ENCODE measurements at places on chromosomes 1 and 21.
A peak's percentile ranks its signal among the peaks of the same experiment; 100 is the strongest.

GRCh38 chr1:81430955-81431623 is 369.6 kb upstream of the ADGRL2 start:
- no peak for DNase-seq

- DNase-seq, result no peak
These were observed 97.7 kb downstream of the AJAP1 start for GRCh38 chr1:4752059-4752458.

GRCh38 chr1:183180218-183180617 is 5.8 kb upstream of the LAMC2 start:
- peak; percentile 58 for DNase-seq

- DNase-seq, result no peak
These were observed 56.3 kb upstream of the DIP2A start for GRCh38 chr21:46402421-46402820.

GRCh38 chr1:53454019-53454418 is 5.2 kb upstream of the DMRTB1 start:
- no peak for DNase-seq

DNA sequence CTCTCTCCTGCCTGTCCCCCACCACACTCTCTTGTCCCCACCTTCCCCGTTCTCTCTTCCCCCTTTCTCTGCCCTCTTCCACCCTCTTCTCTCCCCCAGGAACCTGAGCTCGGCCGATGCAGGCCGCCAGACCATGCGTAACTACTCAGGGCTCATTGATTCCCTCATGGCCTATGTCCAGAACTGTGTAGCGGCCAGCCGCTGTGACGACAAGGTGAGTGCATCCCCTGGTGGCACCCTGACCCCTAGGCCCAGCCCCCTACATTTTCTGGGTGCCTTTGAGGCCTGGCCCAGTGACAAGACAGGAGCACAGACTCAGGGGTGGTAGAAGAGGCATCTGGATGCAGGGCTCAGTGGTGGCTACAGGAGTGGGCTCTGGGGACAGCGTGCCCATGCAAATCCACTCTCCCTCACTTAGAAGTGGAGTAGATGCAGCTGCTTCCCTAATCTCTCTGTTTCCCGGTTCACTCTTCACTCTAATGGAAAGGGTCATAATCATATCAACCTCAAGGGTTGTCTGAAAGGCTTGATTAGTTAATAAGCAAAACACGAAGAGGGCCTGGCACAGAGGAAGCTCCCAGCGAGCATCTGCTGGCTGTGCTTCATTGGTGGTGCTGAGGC is 37.0 kb downstream of the PKP1 start:
- DNase-seq, result no peak

- DNase-seq, result no peak
These were observed 53.9 kb downstream of the SELENOF start for GRCh38 chr1:86860020-86860419.

- DNase-seq, result no peak
These were observed 233.0 kb upstream of the IRF2BP2 start for GRCh38 chr1:234842726-234843641.

DNA sequence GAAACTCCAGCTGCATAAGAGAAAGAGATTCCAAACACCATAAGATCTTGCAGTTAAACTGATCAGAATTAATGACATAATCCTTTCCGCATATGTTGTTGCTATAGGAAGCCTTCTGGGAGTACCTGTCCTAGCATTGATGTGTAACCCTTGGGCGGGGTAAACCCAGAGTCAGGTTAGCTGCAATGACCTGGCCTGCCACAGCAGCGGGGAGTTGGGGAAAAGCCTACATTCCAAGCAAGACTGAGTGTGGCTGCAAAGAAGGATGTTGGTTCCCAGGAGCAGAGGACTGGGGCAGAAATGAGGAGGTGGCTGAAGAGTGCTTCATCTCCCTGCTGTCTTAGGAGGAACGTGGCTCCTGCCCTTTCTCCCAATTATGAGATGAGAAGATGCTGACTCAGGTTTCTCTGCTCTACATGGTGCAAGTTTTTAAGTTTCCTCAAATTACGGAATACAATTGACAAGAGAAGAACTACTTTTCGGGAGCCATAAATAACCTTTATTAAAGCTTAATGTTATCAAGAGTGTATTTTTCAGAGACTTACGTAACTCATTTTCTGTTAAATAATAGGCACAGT is 142.1 kb downstream of the RYR2 start:
- DNase-seq, result no peak

DNA sequence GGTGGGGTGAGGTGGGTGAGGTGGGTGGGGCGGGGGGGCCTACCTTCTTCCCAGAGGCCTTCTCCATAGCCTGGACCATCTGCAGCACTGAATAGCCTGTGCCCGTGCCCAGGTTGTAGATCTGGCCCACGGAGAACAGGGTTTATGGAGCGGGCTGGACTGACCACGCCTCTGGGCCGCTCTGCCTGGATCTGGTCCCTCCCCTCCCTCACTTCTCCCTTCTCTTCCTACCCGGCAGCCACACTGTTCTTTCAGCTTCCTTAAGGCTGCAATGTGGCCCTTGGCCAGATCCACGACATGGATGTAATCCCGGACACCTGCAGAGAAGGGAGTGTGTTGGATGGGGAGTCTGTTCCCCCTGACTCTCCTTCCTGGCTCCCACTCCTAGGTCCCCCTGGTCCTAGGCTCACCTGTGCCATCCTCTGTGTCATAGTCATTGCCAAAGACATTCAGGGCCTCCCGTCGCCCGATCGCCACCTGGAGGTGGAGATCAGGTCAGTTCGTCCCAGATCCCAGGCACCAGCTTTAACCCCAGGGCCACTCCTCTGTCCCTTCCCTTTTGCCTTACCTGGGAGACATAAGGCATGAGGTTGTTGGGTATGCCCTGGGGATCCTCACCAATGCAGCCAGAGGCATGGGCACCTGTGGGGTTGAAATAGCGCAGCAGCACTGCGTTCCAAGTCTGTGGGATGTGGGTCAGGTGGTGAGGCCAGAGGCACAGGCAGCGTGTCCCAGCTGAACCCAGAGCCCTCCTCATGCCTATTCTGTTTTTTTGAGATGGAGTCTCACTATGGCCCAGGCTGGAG is 3.9 kb downstream of the GALE start:
- no peak for DNase-seq

DNA sequence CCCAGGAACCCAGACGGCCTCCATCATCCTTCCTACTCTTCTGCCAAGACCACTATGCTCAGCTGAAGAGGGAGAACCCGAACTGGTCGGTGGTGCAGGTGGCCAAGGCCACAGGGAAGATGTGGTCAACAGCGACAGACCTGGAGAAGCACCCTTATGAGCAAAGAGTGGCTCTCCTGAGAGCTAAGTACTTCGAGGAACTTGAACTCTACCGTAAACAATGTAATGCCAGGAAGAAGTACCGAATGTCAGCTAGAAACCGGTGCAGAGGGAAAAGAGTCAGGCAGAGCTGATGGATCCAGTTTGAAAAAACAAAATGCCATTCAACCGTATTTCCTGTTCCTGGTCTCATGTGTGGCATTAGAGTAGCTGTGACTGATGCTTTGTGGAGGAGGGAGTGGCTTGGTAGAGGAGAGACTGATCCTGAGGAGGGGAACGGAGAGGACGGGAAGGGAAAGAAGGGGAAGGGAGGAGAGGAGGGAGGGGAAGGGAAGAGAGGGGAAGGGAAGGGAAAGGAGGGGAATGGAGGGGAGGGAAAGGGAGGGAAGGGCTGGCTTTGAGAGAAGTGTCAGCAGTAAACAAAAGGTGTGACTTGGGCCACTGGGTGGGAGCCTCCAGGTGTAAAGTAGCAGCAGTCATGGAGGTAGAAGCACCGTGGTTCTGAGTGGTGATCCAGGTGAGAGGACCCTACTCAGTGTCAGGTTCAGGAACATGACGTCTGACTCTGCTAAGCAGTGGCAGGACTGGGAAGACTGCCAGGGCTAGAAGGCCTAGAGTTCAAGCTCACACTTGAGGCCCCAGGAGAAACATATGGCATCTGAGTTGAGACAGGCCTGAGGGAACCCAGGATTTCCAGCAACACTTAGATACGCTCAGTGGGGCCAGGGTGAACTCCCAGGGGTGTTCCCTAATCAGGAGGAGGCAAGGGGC is 846 bp downstream of the HMGB4 start:
- no peak for DNase-seq

DNA sequence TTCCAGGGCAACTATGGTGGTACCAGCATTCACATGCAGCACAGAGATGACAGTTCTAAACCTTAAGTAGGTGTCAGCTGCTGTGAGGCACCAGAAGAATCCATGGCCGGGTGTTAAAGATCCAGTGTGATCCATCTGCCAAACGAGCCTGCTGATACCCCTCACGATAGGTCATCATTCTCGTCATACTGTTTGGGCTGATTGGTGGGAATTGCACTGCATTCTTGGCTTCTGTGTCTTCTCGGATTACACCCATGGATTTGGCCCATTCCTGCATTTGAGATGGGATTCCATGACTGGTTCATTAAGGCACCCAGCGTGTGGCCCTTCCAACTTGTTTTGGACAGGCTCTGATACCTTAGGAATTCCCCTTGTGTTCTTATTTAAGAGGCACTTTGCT is 55.2 kb downstream of the ST6GALNAC3 start:
- DNase-seq, result no peak

- DNase-seq, result no peak
These were observed at the start of gene MAP1LC3C for GRCh38 chr1:241999026-241999425. Gene MAP1LC3C (minus strand): TSS chr1:241999098. CDS start chr1:241999008, 90 bp downstream.

- DNase-seq, result no peak
These were observed 43.3 kb downstream of the POU2F1 start for GRCh38 chr1:167263819-167264464.

- no peak for DNase-seq
These were observed 226.5 kb upstream of the CAMK1G start for GRCh38 chr1:209356976-209357377.

GRCh38 chr1:56627019-56627635 is 18.0 kb upstream of the PRKAA2 start:
- no peak for DNase-seq

GRCh38 chr1:62011006-62011405 is 183.6 kb upstream of the L1TD1 start:
- DNase-seq, result no peak

DNA sequence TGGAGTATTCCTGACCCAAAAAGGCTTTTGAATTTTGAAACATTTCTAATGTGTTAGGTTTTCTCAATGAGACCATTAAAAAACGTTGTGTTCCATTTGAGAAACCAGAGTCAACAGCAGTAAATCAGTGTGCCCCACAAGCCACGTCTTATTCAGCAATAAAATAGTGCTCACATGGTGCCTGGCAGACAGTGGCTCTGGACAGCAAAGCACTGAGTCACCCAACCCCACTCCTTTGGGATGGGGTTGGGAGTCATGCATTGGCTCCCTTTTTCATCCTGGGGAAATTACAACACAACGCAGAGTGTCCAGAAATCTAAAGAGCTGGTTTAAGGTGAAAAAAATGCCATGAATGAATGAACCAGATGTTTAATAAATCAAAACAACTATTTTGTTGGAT is 46.5 kb downstream of the KCNJ15 start:
- no peak for DNase-seq

GRCh38 chr21:39913706-39914305 is 46.6 kb downstream of the PCP4 start:
- DNase-seq, result no peak

DNA sequence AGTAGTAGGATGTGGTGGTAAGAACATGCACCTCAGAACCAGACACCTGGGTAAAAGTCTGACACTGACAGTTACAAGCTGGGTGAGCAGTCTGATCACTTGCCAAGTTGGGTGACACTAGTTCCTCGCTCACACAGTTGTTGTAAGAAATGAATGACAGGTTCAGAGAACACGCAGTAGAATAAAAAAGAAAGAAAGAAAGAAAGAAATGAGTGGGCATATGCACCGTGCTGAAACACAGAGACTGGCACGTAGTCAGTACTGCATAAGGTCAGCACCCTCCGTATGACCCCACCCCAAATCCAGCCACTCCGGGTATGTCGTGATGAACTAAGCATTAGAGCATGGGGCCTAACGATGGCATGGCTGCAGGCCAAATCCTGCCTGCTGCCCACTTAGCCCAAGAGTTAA is 90.6 kb downstream of the GLUL start:
- no peak for DNase-seq

- no peak for DNase-seq
These were observed 1.3 kb downstream of the EFCAB14 start for GRCh38 chr1:46717654-46718053.

- no peak for DNase-seq
These were observed 214.6 kb downstream of the GRIK1 start for GRCh38 chr21:29725025-29725736.

DNA sequence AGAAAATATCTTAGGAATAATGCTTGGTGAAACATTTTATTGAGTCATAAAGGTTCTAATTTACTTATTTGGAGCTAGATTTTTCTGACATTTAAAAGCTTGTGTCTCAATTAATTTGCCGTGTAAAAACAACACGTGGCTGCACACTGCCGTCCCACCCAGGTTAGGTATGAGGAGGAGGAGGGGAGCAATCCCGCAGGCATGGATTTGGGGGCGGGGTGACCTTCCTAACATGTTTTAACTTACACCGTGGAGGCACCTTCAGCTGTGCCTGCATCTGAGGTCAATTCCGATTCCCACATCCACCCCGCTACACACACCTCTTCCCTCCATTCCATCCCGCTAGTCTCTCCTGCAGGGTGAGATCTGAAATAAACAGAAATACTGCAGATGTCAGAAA is 28.5 kb upstream of the UMODL1 start:
- no peak for DNase-seq

DNA sequence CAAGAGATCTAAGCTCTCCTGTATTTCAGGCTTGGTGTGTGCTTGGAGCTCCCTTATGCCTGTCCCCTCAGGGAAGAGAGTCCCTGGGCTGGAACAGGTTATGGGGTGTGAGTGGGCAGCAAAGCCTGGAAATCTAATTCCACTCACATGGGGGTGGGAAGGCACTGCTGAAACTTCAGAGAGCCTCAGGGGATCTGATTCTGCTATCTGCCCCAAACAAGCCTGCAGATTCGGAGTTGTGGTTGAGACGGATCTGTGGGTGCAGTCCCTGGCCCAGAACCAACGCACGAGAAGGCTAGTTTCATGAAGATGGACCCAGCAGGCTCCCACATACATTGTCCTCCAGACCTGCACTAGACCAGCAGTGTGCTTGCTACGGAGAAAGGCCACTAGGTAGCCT is 2.9 kb downstream of the BLACAT1 start:
- no peak for DNase-seq

DNA sequence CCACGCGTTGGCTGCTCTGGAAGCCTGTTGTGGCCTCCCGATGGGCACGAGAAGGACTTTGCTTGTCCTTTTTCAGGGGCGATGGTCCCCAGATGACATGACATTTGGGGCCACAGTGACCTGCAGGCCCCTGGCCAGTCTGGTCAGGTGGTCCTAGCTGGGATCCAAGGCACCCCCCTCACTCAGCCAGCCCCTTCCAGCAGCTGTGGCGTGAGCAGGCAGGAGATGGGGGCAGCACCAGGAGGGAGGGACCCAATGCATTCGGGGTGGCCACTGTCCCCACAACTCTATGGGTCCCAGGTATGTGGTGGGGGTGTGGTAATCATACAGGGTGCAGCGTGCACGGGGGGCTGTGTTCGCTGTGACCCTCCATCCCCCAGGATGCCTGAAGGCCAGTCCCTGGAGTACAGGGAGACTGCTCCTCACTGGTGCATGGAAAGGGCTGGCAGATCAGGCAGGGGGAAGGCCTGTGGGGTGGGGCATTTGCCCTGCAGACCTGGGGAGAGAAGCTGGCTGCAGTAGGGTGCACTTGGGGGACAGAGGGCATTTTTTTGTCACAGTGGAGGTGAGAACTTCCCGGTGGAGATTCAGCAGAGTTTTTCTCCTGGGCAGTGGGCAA is 31.7 kb downstream of the WNT3A start:
- no peak for DNase-seq

GRCh38 chr1:231814521-231814920 is 187.9 kb downstream of the DISC1 start:
- no peak for DNase-seq
